ENCODE measurements at places on chromosomes 3 and 15.

GRCh38 chr3:99901200-99901926 lies 83.7 kb downstream of the CMSS1 start:
- no peak for DNase-seq

DNA sequence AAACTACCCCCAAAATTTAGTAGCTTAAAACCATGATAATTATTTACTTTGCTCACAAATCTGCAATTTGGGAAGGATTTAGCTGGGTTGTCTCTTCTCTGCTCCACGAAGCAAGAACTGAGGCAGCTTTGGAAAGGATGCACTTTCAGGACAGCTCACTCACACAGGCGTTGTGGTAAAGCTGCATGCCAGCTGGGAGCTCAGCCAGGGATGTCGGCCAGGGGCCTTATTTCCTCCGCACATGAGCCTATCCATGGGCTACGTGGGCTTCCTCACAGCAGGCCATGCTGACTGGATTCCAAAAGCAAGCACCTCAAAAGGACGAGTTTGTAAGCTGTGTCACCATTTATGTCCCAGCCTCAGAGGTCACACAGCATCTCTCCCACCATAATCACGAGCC lies 301.3 kb upstream of the IGF1R start:
- no peak for DNase-seq

- no peak for DNase-seq
Measured at GRCh38 chr3:1026395-1026794, 66.4 kb upstream of the CNTN6 start.

- no peak for DNase-seq
Measured at GRCh38 chr3:147130461-147130860, 275.9 kb downstream of the ZIC4 start.

DNA sequence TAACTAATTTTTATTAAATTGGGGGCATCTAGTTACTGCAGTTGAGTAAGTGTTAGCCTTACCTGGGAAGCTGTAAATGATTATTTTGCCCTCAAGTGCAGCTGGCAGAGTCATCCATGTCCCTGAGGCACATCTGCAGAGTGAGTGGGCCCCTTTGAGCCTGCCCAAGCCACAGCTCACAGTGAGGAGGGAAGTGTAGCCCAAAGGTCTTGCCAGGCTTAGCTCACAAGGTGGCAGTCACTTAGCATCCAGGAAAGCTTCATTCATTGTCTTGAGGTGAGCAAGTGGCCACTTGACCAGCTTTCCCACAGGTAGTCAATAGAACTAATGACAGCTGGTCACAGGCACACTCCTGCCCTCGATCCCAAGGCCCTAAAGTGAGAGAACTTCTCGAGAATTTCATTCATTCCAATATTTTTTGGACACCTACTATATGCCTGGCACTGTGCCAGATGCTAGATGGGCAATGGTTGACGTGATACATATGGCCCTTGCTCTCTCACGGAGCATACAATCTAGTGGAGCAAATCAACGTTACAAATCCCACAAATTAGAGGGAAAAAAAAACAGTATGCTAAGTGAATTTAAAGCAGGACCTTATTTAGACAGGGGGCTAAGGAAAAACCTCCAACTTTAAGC lies 163.3 kb upstream of the IL12A start:
- no peak for DNase-seq

DNA sequence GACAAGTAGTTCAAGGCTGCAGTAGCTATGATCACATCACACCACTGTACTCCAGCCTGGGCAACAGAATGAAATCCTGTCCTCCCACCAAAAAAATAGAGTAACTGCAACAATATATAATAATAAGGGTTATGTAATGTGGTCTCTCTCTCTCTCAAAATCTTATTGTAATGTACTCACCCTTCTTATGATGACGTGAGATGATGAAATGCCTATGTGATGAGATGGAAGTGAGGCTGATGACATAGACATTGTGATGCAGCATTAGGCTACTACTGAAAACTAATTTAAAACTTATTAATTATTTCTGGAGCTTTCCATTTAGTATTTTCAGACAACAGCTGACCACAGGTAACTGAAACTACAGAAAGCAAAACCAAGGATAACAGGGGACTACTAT lies 27.4 kb downstream of the TASOR start:
- no peak for DNase-seq

DNA sequence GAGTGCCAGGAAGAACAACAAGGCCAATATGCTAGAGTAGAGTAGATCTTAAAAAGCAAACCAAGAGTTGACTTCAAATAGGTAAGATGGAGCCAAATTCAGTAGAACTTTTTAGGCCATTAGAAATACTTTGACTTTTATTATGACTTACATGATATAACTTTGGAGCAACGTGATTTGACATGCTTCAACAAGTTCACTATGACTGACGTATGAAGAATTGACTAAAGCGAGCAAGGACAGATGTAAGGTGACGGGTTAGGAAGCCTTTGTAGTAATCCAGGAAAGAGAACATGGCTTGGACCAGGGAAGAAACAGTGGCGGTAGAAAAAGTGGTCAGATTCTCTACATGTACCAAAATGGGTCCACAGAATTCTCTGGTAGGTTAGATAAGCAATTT lies 4.9 kb upstream of the ZNF385D start:
- no peak for DNase-seq

DNA sequence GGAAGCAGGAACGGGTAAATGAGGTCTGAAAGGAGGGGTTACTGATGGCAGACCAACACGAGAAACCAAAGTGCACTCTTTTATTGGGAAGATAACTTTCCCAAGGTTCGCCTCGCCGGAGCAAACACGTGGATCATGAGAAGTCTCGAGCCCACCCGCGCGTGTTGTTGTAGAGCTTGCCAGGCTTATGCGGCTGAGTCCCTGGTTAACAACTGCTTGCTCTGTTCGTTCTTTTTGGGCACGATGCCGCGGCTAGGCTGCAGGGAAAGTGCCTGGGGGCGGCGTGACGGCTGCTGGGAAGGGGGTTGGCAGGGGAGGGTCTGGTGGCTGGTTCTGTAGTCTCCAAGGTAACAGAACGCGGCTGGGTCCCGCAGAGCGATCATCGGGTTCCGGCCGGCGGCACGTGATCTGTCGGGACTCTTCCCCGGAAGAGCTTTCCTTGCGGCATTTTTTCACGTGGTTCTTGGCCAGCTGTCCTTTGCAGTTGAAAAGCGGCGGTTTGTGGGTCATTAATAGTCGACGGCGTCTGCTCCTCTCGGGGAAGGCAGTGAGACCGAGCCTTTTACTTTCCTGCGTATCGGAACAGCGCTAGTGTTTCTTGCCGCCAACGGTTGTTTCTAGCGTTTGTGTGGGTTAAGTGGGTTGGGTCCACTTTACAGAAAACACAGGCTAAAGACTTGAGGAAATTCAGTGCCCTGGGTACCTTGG lies 1.5 kb downstream of the MGA start:
- DNase-seq, result no peak

DNA sequence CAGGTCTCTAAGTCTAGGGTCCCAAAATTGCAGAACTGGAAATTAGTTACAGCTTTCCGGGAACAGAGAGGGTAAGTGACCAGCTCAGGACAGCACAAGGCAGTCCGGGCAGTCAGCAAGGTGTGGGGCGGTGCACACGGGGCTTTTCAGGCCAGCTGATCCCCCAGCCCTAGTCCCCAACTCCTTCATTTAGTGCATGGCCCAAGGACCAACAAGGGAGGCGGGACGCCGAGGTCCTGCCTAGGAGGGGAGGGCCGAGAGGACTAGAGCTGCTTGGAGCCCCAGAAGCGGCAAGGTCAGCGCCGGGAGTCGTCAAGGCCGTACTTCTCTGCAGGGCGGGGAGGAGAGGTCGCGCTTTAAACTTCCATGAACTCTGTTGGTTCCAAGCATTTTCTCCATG lies 2.0 kb upstream of the PDE8A start:
- no peak for DNase-seq

DNA sequence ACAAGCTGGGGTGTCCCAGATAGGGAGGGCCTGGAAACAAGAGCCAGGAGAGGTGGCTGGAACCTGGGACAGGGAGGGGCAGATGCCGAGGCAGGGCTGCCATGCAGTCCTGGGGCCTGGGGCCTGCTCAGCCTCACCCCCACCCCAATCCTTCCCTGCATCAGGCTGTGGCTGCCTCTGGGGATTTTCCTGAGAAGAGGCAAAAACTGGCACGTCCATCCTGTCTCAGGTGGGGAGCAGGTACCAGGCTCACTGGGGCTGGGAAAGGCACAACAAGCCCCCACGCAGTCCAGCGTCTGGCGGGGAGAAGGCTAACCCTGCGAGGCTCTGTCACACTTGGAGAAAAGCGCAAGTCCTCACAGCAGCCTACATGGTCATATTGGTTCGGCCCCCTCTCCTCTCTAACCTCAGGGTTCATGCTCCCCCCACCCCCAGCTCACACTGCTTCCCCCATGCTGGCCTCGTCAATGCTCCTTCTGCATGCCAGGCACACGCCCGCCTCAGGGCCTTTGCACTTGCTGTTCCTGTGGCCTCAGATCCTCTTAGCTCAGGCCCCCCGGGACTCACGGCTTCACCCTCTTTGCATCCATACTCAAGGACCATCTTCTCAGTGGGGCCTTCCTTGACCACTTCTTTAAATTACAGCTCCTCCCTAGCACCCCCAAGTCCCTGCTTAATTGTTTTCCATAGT lies 53.1 kb downstream of the LINGO1 start:
- no peak for DNase-seq

GRCh38 chr3:46929324-46929723 lies 47.2 kb downstream of the CCDC12 start:
- DNase-seq, result no peak

GRCh38 chr3:118587847-118588246 lies 446.8 kb downstream of the IGSF11 start:
- DNase-seq, result no peak

DNA sequence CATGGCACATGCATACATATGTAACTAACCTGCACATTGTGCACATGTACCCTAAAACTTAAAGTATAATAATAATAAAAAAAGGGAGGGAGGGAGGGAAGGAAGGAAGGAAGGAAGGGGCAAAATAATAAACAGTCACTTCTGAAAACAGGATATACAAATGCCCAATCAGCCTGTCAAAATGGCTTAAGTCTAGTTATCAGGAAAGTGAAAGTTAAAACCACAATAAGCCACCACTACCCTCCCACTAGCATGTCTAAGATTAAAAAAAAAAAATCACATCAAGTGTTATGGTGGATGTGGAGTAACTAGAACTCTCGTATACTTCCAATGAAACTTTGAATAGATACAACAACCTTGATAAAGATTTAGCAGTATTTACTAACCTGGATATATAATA lies 145.6 kb upstream of the GMNC start:
- DNase-seq, result no peak

DNA sequence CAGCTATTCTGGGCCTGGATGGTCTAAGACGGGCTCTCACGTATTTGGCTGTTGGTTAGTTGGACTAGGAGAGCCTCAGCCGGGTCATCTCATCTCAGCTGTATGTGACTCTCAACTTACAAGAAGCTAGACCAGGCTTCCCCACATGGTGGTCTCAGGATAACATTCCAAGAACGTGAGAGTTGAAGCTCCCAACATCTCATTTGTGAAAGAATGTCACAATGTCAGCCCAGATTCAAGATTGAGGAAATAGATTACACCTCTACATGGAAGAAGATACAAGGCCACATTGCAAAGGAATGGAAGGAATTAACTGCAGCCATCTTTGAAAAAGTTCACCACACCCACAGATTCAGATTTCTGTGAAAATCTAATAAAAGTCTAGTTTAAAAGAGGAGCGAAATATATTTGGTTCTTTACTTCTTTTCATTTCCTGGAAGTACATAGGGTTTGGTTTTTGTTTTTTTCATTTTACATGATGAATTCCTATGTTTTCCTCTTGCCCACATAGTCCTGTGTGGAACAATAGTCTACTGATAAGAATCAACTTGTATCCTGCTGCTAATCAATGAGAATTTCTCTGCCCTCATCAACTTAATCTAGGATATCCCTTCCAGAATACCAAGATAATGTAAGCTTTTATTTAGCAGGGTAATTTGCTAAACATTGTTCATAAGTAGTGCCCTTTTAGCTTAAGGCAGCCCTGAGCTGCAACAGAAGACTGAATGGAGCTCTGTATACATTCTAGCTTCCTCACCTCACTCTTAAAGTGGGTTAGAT lies 116.5 kb downstream of the CMSS1 start:
- DNase-seq, result no peak

DNA sequence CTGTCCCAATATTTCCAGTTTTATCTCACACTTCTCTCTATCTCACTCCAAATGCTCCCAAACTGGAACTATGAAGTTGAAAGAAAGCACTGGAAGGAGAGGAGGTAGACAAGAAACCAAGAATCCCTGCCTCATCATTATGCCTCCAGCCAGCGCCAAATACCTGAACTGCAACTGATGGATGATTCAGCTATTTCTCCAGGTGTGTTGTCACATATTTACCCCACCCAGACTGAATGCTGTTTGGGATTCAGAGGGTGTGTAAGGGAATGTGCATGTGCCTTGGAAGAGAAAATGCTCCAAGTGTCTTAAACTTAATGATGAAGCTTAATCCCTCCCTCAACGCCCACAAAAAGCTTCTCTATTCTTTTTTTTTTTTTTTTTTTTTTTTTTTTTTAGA lies 269.5 kb upstream of the ATP11B start:
- no peak for DNase-seq

DNA sequence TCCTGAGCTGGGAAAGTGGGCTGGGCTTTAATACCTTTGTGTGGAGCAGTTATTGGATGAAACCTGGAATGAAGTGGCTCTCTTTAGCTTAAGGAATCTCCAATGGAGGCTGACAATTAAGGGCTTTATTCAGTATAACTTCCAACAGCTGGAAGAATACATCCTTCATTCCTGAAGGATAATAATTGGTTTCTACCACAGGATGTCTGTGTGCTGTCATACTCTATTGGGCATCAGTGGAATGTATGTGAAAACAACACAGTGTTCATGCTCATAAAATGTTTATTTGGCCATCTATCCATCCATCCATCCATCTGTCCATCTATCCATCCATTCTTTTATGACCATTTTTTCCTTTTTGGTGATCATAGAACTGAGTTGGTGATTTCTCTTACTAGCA lies 220.7 kb upstream of the GAP43 start:
- no peak for DNase-seq

GRCh38 chr15:48855501-48856440 lies 22.2 kb upstream of the EID1 start:
- DNase-seq, result no peak

- no peak for DNase-seq
Measured at GRCh38 chr3:59775106-59775505, 725.3 kb upstream of the CFAP20DC start.

- DNase-seq, result no peak
Measured at GRCh38 chr3:18258492-18258891, 166.6 kb downstream of the SATB1 start.

DNA sequence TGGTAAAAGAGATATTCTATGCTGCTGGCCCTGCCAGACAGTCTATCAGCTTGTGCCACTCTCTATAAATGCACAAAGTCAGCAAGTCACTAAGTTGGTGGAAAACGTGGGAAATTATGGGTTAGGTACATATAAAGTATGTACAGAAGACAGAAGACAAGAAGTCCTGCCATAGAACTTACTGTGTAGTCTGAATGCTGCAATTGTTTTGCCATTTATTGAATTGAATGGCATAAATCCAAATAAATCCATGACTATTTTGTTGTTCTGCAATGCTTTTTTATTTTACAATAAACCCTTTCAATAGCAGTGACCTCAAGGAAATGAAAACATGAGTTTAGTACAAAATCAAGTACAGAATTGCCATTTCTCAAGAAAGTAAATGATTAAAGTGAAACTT lies 34.1 kb upstream of the TM4SF1 start:
- no peak for DNase-seq
